ENCODE measurements at places on chromosomes 5 and 9.

DNA sequence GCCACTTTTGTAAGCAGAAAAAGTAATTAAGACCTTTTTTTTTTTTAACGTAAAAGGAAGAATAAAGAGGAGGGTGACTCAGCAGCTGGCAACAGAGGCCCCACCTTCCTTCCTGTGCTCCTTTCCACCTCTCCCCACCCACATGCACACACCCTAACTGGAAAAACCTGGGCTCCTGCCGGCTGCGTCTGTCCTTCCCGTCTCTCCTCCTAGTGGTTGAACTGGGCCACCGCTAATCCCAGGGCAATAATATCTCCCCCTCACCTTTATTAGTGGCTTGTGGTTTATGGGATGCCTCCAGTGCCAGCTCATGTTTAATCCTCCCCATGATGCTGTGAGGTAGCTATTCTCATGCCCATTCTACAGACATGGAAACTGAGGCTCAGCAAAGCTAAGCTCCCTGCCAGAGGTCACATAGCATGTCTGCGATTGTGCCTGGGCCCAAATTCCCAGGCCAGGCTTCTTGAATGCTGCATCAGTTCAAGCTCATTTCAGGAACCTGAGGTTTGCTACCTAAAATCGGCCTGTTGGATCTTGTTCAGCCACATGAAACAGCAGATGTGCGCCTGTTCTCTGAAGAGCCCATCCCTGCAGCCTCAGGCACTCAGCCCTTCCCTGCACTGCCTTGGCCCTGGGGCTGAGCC, 60.9 kb upstream of the IL17B start:
- no peak for DNase-seq

GRCh38 chr5:33023649-33024048, 312.5 kb downstream of the NPR3 start:
- no peak for DNase-seq

- DNase-seq: peak; percentile 29
Measured at GRCh38 chr9:108813951-108814601, 41.7 kb downstream of the ACTL7B start.

GRCh38 chr9:131477367-131477766, 25.4 kb upstream of the POMT1 start:
- DNase-seq: no peak

DNA sequence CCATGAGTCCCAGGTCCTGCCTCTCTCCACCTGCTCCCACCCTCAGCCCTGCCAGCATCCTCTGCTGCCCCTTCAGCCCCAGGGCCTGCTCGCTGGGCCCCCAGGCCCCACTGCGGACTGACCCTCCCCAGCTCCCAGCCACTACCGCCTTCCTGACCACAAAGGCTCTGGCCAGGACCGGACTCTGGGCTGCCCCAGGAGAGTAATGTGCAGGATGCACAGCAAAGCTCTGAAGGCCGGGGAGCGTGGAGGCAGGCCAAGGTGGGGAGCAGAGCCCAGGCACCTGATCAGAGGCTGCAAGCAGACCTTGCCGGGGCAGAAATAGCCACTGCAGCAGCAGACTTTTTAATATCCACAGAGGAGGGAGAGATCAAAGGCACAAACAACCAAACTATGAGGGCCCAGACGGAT, 27.9 kb downstream of the IPPK start:
- no peak for DNase-seq

GRCh38 chr5:68848091-68848490, 245.7 kb upstream of the SLC30A5 start:
- peak; percentile 34 for DNase-seq

GRCh38 chr9:11190719-11191118, 577.9 kb upstream of the PTPRD start:
- no peak for DNase-seq

GRCh38 chr5:176636426-176636825, 6.0 kb downstream of the EIF4E1B start:
- no peak for DNase-seq

DNA sequence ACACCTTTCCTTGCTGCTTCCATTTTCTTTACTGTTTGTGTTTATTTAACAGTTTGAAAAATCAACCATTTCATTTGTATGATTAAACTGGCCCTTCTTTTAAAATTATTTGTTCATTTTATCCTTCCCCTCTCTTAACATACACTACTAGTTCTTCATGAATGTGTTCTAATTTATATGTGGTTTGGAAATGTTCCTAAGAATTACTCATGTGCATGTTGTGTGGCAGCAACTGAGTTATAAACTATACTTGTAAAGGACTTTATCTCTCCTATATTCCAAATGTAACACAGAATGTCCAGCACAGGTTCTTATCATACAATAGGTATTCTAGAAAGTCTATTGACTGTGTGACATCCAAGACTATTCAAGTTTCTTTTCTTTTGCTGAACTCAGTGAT, 358.2 kb upstream of the MEF2C start:
- DNase-seq: no peak

- DNase-seq: no peak
Measured at GRCh38 chr9:87796196-87796595, 70.3 kb downstream of the CTSL start.

DNA sequence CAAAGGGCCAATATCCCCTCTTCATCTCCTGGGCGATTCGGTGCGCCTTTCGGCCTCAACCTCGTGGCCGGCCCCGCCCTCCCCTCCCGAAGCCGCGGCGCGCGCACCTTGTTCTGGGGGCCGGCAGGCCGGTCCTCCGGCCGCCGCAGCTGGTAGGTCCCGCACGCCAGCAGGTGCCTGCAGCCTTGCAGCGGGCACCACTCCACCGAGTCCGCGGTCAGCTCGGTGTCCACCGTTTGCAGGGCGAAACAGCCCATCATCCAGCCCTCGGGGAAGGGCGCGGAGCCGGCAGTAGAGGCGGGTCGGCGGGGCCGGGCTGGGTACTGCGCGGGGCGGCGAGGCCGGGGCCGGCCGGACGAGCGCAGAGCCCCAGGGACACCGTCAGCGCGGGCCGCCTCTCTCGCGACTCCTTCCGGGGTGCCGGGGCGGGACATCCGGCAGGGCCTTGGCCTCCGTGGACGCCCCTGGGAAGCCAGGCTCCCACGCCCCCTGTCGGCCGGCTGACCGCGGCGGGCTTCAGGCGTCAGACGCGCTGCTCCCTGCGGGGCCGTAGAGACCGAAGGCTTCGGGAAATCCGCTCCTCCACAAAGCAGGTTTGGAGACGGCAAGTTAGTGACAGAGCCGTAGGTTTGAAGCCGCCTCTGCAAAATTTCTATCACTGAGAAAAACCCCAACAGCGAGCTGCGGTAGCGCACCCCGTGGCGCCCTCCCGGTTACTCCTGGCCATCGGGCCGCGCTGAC, at the start of gene DPH7:
Gene DPH7 (minus strand): TSS at position 408 of the 741 bp plus-strand sequence. CDS start 148 bp downstream, at position 260.
- peak; percentile 80 for DNase-seq

DNA sequence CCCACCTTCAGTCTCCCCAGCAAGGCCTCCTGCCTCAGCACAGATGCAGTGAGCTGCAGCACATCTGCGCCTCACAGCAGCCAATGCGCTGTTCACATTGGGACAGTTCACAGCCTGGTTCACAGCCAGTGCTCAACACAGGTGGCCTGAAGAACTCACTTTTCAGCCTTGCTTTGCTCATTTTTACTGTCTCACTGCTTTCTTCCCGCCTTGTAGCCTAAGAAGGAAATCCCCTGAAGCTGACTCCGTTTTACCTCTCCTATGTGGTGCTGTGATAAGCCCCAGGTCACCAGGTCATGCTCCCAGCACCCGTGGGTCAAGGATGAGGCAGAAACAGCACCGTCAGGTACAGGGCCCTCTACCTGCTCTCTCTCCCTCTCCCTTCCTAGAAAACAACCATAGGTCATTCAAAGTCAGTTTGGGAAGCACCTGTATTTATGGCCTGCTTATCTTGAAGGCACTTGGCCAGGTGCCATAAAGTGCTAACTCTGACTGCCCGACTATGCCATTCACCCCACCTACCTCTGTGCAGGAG, 1.1 kb downstream of the GCNT4 start:
- no peak for DNase-seq

DNA sequence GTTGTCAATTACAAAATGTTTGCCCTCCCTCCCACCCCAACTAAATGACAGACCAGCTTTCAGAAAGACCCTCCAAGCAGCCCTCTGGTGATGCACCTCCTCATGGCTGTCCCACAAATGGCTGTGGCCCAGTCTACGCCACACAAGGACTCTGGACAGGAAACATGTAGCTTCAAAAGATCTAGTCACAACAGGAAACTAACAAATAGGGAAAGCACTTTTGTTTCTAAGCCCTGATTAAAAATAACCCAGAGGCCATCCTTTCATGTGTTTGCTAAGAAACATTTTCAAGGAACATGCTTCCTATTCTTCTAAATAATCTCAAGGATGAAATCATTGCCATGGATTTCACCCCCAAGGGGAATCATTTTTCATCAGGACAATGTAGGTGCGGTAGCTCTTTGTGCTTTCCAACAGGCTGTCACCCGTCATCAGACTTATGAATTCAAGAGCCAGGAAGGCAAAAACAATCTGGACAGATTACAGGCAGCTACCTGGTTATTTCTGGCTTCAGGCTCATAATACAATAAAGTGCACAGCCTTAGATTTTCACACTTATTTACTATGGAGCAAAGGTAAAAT, 20.1 kb downstream of the PCSK1 start:
- DNase-seq: no peak

- DNase-seq: no peak
Measured at GRCh38 chr5:135149229-135149955, 115.4 kb upstream of the PITX1 start.

- no peak for DNase-seq
Measured at GRCh38 chr9:80789831-80790230, 899.5 kb downstream of the TLE1 start.

DNA sequence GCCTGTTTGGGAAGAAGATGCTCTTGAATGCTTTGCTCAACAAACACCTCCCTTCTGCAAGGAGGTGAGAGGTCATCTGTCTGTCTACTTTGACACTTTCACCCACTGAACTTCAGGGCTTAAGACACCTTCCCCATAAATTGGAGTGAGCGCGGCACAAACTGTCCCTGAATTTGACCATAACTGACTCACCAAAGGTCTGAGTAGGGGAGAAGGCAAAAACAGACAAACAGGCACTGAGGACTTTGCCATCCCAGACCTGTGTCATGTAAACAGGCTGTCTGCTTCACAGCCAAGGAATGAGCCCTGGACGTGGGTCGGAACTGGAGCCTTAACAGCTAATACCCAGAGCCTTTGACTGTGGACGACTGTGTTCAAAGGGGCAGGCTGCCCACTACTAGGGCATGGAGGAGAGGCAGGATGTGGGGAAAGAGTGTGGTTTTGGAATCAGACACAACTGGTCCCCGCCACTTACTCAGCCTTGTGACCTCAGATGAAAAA, 320.9 kb upstream of the KLF4 start:
- DNase-seq: no peak

DNA sequence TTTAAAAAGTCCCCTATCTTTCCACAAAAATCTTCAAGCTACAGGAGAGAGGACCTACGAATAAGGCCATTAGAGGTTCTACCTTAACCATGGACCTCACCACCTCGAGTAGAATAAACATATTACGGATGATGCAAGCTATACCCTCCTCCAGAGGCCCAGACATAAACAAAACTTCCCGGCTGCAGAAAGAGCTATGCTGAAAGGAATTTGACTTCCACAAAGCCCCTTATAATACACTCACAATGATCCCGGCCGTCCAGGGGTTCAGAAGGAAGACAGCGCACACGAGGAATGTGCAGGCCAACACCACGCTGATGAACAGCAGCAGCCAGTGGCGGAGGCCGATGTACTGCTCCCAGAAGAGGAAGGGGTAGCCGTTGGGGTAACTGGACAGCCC, 59.0 kb downstream of the PTCH1 start:
- DNase-seq: no peak

DNA sequence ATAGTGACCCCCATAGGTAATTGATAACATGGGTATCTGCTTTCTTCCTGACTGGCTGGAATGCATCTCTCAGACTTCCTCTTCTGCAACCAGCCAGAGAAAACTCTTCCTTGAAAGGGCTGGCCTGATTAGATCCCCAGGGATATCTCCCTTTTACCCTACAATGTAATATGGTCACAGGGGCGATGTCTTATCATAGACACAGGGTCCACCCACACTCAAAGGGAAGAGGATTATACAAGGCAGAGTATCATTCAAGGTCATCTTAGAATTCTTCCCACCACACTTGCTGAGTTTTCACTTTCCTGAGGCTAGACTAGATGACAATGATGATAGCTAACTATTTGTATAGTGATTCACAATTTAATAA, 33.2 kb downstream of the TTLL11 start:
- no peak for DNase-seq

GRCh38 chr5:37172957-37173356, 76.2 kb downstream of the CPLANE1 start:
- no peak for DNase-seq

DNA sequence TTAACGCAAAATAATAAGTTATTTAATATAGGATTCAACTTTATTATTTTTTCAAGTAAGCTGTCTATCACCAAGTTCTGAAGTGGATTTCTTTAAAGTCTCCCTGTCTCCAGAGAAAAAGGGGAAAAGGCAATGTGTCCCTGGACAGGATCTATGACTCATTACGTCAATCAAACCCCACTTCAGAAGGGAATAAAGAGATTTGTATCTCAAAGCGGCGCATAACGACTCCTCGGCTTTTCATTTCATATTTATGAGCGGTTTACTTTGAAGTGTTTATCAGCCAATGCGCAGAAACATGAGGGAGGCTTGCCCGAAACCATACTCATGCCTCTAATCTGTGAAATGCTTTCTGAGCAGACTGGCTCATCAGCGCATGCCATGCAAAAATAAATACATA, 938.6 kb upstream of the WWC1 start:
- no peak for DNase-seq

- no peak for DNase-seq
Measured at GRCh38 chr5:93673316-93673954, 68.0 kb downstream of the POU5F2 start.

GRCh38 chr5:116388564-116389258, 185.9 kb downstream of the SEMA6A start:
- DNase-seq: no peak

DNA sequence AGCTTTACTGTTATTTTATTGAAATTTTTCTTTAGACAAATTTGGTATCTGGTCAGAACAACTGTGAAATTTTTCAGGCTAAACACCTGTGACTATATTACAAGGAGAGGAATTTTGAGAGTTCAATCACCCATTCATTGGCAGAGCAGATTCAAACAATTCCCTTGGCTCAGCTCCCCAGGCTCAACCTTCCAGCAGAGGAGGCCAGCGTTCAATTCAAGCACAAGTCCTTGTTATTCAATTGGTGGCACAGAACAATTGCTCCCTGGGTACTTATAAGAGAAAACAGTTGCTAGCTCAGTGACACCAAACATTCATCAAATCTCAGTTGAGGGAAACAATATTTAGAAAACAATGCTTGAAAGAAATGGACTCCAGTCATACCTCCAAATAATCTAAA, 83.3 kb downstream of the SUSD1 start:
- DNase-seq: no peak

DNA sequence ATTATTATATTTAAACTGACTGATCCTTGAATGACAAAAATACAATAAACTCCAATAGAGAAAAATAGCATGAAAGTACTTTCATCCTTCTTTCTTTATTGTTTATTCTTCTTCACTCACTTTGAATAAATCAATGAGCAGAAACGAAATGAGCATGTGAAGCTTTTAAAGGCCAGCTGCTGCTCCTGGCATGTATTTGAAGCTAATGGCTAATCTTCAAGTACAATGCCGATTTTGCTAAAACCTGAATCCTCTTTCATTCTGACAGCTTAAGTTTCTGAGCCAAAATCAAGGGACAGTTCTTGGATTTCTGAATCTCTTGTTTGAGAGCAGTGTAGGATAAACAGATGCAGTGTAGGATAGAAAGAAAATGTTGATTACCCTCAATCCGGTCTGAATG, 237.3 kb downstream of the CDH10 start:
- no peak for DNase-seq

GRCh38 chr9:75658301-75658905, 232.1 kb upstream of the PCSK5 start:
- DNase-seq: no peak

Data from GM04504 (cell line).